GM12878 (cell line): ENCODE measurements at places on chromosomes 5 and 9. TPM values are rescaled to one million over a fixed set of nuclear protein-coding genes. Genes with fewer than 3 reads are reported as not detected.

The PRRX2 gene
- polyA plus RNA-seq = not detected in 2 replicates

GRCh38 chr9:114027863-114028465, 50.1 kb downstream of the AMBP start:
- H3K4me1 ChIP-seq = no peaks in the 10 kb centered on the region
- no peak overlapping the region for H3K4me3 ChIP-seq
- H3K36me3 ChIP-seq = no peaks in the 10 kb centered on the region

GRCh38 chr9:20216438-20216837, 405.9 kb downstream of the MLLT3 start:
- H3K36me3 ChIP-seq = no peaks in the 10 kb centered on the region
- no peaks in the 10 kb centered on the region; the same call in 1 of the 2 replicates for H3K27me3 ChIP-seq
- H3K4me1 ChIP-seq = no peaks in the 10 kb centered on the region
- no peak for DNase-seq
- no peak overlapping the region for H3K4me3 ChIP-seq
- H3K27ac ChIP-seq = no peak overlapping the region

- H3K27ac ChIP-seq = no peak overlapping the region
- no peaks in the 10 kb centered on the region for H3K27me3 ChIP-seq
- no peak overlapping the region for H3K4me3 ChIP-seq
- DNase-seq = no peak
These were observed 20.8 kb upstream of the SLC24A2 start for GRCh38 chr9:19809422-19810269.

GRCh38 chr5:166123717-166124116, 2167.7 kb upstream of the WWC1 start:
- H3K36me3 ChIP-seq = no peaks in the 10 kb centered on the region
- no peaks in the 10 kb centered on the region for H3K4me1 ChIP-seq
- no peaks in the 10 kb centered on the region for H3K27me3 ChIP-seq
